ENCODE measurements at places on chromosomes 4 and X. TPM values are rescaled to one million over a fixed set of nuclear protein-coding genes. Genes with fewer than 3 reads are reported as not detected.

GRCh38 chrX:67651437-67652142, 107.8 kb downstream of the AR start:
- no peak overlapping the region for H3K27ac ChIP-seq
- no peaks in the 10 kb centered on the region for H3K36me3 ChIP-seq
- no peak overlapping the region for H3K4me3 ChIP-seq

DNA sequence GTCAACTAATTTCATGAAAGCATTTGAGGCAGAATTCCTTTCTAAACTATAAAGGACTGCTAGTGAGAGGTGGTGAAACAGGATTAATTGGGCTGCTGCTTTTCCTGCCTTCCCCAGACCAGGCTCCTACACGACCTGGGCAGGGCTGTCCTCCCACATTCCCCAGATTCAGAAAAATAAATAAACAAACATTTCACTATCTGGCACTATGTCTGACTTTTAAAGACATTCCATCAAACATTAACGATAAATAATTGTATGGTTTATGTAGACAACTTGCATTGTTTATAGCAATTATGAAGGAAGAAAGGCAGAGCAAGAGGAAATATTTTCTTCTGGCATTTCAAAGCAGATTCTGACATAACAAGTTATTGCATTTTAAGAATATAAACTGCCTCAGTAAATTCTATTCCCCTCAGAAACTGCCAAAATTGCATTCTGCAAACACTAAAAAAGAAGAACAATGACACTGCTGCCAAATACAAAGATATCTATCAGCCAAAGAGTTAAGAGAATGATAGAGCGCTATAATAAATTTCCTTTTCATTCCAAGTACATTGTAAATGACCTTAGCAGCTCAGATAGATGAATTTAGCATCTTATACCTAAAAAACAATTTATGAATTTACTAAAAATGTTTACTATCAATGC, 214.7 kb upstream of the INTU start:
- no peaks in the 10 kb centered on the region for H3K27me3 ChIP-seq
- no peaks in the 10 kb centered on the region for H3K4me1 ChIP-seq
- no peaks in the 10 kb centered on the region for H3K36me3 ChIP-seq
- DNase-seq: no peak
- no peak overlapping the region for H3K27ac ChIP-seq

DNA sequence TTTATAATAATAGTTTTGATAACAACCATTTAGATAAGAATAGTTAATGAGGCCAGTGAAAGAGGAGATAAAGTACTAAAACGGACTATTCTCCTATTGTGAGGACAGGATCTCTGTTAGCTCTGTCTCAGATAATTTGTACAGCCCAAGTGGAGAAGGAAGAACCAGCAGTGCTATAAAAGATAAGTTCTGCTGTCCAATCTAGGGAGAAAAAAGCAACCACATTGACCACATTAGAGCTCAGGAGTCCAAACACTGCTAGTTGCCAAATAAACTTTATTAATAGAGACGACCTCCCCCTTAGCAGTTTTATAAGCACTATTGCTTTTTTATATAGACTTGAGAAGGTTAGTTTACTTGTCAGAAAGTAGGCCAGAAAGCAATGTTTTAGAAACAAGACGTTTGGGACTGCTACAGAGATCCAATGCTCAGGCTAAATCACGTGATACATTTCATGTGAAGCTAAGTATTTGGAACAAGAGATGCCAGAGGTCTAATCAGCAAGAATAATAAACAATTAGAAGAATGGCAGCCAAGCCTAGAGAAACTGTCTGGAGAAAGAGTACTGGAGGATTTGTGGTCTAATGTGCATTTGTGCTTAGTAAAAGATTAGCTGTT, 15.9 kb downstream of the IL15 start:
- H3K27ac ChIP-seq: no peak overlapping the region
- H3K27me3 ChIP-seq: no peaks in the 10 kb centered on the region
- no peaks in the 10 kb centered on the region for H3K36me3 ChIP-seq
- no peak overlapping the region for H3K4me3 ChIP-seq
- H3K4me1 ChIP-seq: peaks cover 10% of the 10 kb centered on the region
- peak; percentile 93 for DNase-seq

- no peak overlapping the region for H3K4me3 ChIP-seq
- H3K27ac ChIP-seq: no peak overlapping the region
- DNase-seq: no peak
These were observed 1.3 kb downstream of the HERC5 start for GRCh38 chr4:88458104-88458740.

GRCh38 chrX:65878456-65878855, 161.4 kb downstream of the VSIG4 start:
- H3K36me3 ChIP-seq: no peaks in the 10 kb centered on the region
- H3K4me1 ChIP-seq: no peaks in the 10 kb centered on the region
- H3K27ac ChIP-seq: no peak overlapping the region
- H3K4me3 ChIP-seq: no peak overlapping the region
- DNase-seq: no peak

- no peaks in the 10 kb centered on the region for H3K36me3 ChIP-seq
- H3K4me3 ChIP-seq: no peak overlapping the region
- H3K27me3 ChIP-seq: no peaks in the 10 kb centered on the region
- H3K27ac ChIP-seq: no peak overlapping the region
- H3K4me1 ChIP-seq: no peaks in the 10 kb centered on the region
These were observed 455.3 kb downstream of the ACTRT1 start for GRCh38 chrX:127596882-127597281.

GRCh38 chr4:26826721-26827120, 33.9 kb upstream of the STIM2 start:
- peak; percentile 59 for DNase-seq
- no peak overlapping the region for H3K27ac ChIP-seq
- no peaks in the 10 kb centered on the region for H3K27me3 ChIP-seq
- no peaks in the 10 kb centered on the region for H3K36me3 ChIP-seq

- H3K4me1 ChIP-seq: peaks cover 7% of the 10 kb centered on the region
- peaks cover 12% of the 10 kb centered on the region for H3K36me3 ChIP-seq
- peak overlapping the region; percentile 76 for H3K4me3 ChIP-seq
- H3K27me3 ChIP-seq: peaks cover 7% of the 10 kb centered on the region
- DNase-seq: no peak
These were observed 2.7 kb downstream of the REST start for GRCh38 chr4:56910172-56910967.

- peak; percentile 84 for DNase-seq
- no peak overlapping the region for H3K4me3 ChIP-seq
- H3K4me1 ChIP-seq: peaks cover 9% of the 10 kb centered on the region
- peak overlapping the region; percentile 30 for H3K27ac ChIP-seq
- no peaks in the 10 kb centered on the region for H3K36me3 ChIP-seq
These were observed 46.1 kb upstream of the VEGFC start for GRCh38 chr4:176838601-176839433.

DNA sequence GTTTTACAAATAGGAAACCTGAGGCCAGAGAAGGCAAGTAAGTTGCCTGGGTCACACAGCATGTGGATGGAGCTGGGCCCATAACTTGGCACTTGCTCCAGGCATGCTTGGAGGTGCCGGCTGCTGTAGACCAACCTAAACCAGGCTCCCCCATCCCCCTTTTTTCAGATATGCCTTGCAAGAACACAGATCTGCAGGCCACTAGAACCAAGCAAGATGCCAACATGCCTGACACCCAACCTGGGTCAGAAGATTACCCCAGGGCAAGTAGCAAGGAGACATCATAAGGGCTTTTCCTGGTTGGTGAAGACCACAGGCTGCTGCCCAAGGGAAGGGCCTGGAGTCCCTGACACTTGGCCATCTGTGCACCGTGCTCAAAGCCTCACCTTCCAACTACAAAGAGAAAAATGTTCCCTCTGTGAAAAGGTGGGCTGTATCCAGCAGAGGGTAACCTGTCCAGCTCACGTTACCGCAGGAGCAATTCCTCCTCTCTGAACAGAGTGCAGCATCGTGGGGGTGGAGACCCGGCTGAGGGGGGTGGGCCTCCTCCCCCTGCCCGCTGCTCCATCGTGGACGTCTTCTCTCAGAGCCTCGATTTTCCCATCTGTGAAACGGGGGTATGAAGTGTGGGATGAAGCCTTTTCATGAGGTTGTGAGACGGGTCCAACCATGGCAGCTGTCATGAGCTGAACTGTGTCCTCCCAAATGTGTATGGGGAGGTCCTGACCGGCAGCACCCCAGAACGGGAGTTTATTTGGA, 23.0 kb downstream of the HMX1 start:
- no peak for DNase-seq
- no peaks in the 10 kb centered on the region for H3K4me1 ChIP-seq
- H3K36me3 ChIP-seq: no peaks in the 10 kb centered on the region
- no peak overlapping the region for H3K27ac ChIP-seq
- no peak overlapping the region for H3K4me3 ChIP-seq

DNA sequence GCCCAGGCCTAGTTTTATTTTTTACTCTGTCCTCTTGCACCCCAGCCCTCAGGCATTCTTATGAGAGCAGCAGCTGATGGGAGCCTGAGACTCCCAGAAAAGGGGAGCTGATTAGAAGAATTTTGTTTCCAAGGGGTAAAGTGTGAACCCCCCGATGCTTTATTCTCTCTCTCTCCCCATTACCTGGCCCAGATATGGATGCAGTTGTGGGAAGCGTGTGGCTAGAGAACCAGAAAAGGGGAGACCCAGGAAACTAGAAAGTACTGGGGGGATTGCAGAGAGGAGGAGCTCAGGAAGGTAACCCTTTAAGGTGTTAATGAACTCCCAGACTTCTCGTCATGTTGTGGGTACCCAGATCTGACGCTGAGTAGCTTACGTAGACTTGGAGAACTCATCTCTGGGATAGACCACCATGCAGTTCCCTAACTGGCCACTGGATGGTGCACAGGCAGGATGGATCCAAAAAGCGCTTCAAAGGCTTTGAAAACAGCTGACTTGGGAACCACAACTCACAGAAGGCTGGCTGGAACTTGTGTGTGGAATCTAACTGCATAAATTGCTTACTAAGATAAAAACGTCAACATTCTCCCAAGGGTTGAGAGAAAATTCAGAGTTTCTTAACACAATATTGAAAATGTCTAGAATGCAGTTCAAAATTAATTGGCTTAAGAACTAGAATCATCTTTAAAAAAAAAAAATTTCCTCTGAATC, 64.7 kb downstream of the TBC1D14 start:
- H3K27ac ChIP-seq: no peak overlapping the region
- 0 out of 2 replicates have a peak, but pooled peaks cover 1% of the 10 kb centered on the region for H3K4me1 ChIP-seq
- DNase-seq: peak; percentile 84

DNA sequence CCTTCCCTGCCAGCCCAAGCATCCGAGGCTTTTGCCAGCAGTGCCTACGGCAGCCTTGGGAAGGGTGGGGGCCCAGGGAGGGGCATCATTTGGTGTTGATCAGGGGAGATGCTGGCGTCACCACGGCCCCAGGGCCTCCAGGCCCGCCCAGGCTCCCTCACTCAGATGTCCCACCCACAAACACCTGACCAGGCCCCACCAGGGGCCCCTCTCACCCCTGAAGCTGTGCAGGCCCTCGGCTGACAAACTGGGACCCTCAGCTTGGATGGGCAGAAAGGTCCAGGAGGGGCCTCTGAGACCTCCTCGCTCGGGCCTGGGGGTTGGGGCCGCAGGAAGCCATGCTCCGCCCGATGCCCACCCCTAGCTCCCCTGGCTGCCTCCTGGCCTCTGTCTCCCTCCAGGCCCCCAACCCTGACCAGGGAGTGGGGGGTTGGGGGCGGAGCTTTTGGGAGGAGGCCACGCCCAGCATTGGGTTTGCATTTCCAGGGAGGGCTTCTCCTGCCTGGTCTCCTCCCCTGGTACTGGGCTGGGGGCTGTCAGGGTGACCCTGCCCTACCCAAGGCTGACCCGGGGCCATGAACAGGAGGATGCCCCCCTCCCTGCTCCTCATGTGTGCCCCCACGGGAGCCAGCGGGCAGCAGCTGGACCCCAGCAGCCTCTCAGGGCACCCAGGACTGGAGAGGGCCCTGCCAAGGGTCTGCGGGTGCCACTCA, 33.4 kb upstream of the SPON2 start:
- H3K27ac ChIP-seq: no peak overlapping the region
- H3K27me3 ChIP-seq: no peaks in the 10 kb centered on the region
- H3K4me1 ChIP-seq: peaks cover 53% of the 10 kb centered on the region
- peaks cover 4% of the 10 kb centered on the region for H3K36me3 ChIP-seq
- H3K4me3 ChIP-seq: no peak overlapping the region

DNA sequence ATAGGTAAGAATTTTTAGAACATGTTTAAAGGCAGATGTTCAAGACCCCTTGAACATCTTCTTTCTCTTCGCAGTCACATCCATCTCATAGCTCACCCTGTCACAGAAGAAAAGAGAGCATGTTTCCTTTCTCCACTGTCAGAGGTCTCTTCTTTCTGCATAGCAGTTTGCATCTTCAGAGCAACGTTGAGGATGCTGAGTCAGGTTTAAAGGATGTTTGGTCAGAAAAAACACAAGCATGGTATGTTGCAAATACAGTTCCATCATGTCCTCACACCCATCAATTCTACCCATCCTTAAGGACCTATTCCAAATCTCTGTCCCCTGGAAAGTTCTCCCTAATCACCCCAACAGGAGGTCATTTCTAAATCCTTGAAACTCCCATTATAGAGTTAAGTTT, 84.8 kb downstream of the STOX2 start:
- no peaks in the 10 kb centered on the region for H3K27me3 ChIP-seq
- H3K36me3 ChIP-seq: peaks cover 5% of the 10 kb centered on the region
- peak overlapping the region; percentile 80 for H3K27ac ChIP-seq
- H3K4me1 ChIP-seq: peaks cover 21% of the 10 kb centered on the region
- H3K4me3 ChIP-seq: no peak overlapping the region

GRCh38 chrX:41322821-41323603, 10.9 kb upstream of the DDX3X start:
- H3K4me3 ChIP-seq: no peak overlapping the region
- no peaks in the 10 kb centered on the region for H3K36me3 ChIP-seq
- H3K4me1 ChIP-seq: no peaks in the 10 kb centered on the region
- DNase-seq: no peak
- peaks cover 6% of the 10 kb centered on the region for H3K27me3 ChIP-seq

GRCh38 chrX:143633461-143634308, 2.2 kb downstream of the SLITRK4 start:
- H3K27ac ChIP-seq: no peak overlapping the region
- no peaks in the 10 kb centered on the region for H3K27me3 ChIP-seq
- no peaks in the 10 kb centered on the region for H3K36me3 ChIP-seq
- H3K4me1 ChIP-seq: no peaks in the 10 kb centered on the region

- H3K4me3 ChIP-seq: no peak overlapping the region
- no peaks in the 10 kb centered on the region for H3K27me3 ChIP-seq
- no peak for DNase-seq
- no peaks in the 10 kb centered on the region for H3K36me3 ChIP-seq
These were observed 204.5 kb downstream of the KCNIP4 start for GRCh38 chr4:21744046-21744445.

DNA sequence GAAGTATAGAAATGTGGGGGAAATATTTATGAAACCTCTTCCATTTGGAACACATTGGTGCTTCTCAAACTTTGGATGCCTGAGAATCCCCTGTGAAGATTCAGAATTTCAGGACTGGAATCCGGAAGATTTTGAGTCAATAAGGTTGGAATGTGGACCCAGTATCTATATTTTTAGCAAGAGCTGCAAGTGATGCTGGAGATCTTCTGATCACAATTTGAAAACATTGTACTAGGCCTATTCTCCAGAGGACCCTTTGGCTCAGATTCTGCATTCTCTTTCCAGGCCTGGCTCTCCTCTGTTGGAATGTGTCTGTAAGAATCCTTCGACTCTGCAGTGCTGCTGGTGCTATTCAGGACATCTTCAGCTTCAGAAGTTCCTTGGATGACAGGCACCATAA, 2.4 kb upstream of the PKD2 start:
- H3K36me3 ChIP-seq: no peaks in the 10 kb centered on the region
- DNase-seq: peak; percentile 31
- H3K4me3 ChIP-seq: no peak overlapping the region

AKAP14 gene
- total RNA-seq: not detected

UGT2A1 gene
- not detected for total RNA-seq

TBC1D9 gene
- total RNA-seq: 16.9 TPM

MTNR1A gene
- total RNA-seq: not detected

TMPRSS11D gene
- total RNA-seq: not detected

TBC1D1 gene
- total RNA-seq: 90.3 TPM

MRPL1 gene
- total RNA-seq: 13.4 TPM

EDA gene
- total RNA-seq: under 0.01 TPM

ANKRD50 gene
- total RNA-seq: 35.3 TPM

SMIM10 gene
- 3.6 TPM for total RNA-seq

IRF2 gene
- 21.9 TPM for total RNA-seq
